T-helper 17 cell (primary cell): ENCODE measurements at places on chromosomes 2 and 18. TPM values are rescaled to one million over a fixed set of nuclear protein-coding genes. Genes with fewer than 3 reads are reported as not detected.

DNA sequence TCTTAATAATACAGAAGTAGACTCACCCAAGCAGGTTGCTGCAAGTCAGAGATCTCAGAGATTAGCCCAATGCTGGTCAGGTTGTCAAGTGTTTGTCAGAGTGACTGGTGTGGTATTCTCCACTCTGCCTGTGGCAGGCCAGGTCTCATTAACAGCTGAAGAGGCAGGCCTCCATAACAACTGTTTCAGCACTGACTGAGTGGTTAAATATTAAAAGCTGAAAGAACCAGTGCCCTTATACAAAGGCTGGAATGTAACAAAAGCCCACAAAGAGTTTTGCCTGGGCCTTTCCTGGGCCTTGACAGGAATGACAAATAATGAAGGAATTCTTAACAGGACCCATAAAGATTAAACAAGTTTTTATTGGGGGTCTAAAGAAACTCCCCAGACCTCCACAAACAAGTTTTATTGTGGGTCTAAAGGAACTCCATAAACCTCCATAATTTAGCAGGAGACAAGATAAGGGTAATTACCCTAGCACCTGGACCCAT, 26.8 kb downstream of the SULT1C2 start:
- DNase-seq = no peak

GRCh38 chr2:219425238-219426067, 7.3 kb downstream of the DES start:
- no peak for DNase-seq

- no peak for DNase-seq
Observed at GRCh38 chr2:95698146-95698545, 106.3 kb downstream of the TRIM43 start.

GRCh38 chr2:76320716-76321115, 610.0 kb upstream of the GCFC2 start:
- no peak for DNase-seq

GRCh38 chr18:59372975-59373374, 13.9 kb upstream of the LMAN1 start:
- DNase-seq = no peak

GRCh38 chr2:12352889-12353288, 363.8 kb upstream of the TRIB2 start:
- no peak for DNase-seq

DNA sequence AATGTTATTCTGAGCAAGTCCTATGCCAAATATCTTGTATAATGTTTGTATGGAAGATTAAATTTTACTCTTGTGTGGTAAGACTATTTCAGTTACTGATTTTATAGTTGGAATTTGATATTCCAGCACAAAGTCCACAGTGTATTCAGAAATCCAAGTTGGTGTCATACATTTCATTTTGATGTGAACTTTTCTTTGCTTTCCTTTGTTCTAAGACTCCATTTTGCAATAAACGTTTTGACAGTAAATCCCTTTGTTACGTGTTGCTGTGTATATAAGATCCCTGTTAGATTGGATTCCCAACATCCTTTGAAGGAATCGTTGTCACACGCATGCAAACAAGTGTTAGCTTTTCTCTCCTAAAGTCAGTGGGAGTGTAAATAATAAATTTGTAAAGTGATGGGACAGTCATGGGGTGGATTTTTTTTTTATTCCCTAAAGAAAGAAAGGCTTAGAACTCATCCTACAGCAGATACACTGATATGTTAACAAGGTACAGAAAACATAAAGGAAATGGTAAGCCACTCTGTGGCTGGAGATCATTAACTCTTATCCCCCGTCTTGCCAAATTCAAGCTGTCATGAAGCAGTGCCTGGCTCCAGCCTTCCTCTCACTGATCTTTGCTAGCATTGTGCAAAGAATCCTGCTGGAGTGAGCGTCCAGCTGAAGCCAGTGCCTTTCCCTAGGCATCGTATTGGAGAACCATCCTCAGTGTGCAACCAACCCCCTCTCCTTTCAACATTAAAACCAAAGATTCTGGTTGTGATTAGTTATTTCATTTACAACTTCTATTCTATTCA, 127.6 kb upstream of the CDCA7 start:
- DNase-seq = no peak

DNA sequence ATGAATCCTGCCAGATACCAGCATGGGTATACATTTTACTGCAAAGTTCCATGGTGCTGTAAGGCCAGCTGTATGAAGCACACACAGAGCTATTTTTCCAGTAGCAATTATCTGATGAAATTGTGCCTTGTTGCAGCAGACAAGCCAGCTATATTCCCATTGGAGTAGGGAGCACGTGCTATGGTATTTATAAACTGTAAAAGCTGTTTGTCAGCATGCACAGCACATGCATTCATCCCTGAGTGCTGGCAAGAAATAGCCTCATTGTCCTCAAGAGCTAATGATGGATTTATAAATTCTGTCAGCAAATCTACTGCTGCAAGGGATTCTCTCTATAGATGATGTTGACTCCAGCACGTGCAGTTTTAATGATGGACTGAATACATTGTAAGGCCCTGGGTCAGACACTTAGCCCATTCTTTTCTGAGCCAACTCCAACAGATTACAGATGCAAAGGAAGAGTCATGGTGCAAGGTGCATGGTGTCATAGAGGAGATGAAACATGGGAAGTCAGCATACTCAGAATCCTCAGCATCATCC, 61.7 kb downstream of the KCNS3 start:
- no peak for DNase-seq

DNA sequence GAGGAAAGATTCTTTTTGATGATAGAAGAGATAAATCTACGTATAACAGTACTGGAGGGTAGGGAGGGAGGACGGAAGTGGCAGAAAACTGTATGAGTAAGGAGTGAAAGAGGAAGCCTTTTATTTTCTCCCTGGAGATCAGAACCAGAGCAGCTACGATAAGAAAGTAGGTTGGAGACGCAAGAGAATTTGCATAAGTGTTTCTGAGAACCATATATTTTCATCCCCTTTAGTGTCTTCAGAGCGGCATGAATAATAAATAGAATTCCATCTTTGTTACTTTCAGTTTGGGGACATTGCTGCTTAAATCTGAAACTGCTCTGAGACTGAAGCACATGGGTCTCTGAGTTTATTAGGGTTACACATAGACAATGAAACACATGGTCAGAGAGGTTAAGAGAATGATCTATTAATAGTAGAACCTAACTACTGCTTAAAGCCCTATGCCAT, 230.2 kb upstream of the TNP1 start:
- no peak for DNase-seq

DNA sequence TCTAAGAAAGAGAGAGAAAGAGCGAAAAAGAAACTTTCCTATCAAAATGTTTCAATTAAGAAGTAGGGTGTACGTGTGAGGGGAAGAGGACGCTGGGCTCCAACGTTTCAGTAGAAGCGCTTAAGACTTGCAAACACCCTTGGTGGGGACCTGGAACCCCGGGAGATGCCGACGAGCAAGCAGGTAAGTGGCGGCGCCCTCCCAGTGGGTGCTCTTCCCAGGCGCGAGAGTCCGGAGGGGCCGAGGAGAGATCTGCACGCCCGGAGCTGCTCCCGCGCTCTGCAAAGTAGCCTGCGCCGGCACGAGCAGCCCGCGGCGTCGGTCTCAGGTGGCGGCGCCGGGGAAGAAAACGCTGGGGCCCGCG, 678 bp upstream of the OTX1 start:
- DNase-seq = no peak

GRCh38 chr2:10985260-10985659, 73.5 kb downstream of the KCNF1 start:
- DNase-seq = no peak

- DNase-seq = no peak
Observed at GRCh38 chr2:71609958-71610357, 156.6 kb downstream of the DYSF start.

The GTF2A1L gene
- not detected for total RNA-seq

The LIMS4 gene
- 0.44 TPM for total RNA-seq

The POU3F3 gene
- total RNA-seq = not detected
